ENCODE measurements at places on chromosomes 16 and 17.
A peak's percentile ranks its signal among the peaks of the same experiment; 100 is the strongest.

DNA sequence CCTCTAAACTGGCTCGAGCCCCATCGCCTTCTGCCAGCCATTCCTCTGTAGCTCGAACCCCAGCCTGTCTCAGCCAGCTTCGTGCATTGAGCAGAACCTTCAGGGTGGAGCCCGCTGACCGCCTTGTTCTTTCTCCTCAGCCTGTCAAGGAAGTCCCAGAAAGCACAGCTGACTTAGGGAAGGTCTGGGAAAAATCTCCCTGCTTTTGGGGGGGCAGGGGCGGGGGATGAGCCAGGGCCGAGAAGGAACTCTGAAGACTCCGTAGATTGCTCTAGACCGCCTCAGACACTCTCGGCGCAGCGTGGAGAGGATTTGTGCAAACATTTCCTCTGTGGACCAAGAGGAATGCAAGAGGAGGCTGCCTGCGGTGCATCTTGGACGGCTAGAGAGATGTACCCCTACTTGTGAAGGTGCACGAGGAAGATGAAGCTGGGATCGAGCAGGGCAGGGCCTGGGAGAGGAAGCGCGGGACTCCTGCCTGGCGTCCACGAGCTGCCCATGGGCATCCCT, at the start of gene GLP2R:
Gene GLP2R (plus strand): TSS at position 284 of the 510 bp plus-strand sequence. CDS start 140 bp downstream, at position 424.
- no peak for DNase-seq

GRCh38 chr17:72268431-72268830, 147.6 kb downstream of the SOX9 start:
- no peak for DNase-seq

- DNase-seq, result peak; percentile 91
Measured at GRCh38 chr16:27401768-27402568, at the start of gene IL21R. TSS of gene IL21R (plus strand) at chr16:27402174. CDS start at chr16:27430072, 27,898 bp downstream.

DNA sequence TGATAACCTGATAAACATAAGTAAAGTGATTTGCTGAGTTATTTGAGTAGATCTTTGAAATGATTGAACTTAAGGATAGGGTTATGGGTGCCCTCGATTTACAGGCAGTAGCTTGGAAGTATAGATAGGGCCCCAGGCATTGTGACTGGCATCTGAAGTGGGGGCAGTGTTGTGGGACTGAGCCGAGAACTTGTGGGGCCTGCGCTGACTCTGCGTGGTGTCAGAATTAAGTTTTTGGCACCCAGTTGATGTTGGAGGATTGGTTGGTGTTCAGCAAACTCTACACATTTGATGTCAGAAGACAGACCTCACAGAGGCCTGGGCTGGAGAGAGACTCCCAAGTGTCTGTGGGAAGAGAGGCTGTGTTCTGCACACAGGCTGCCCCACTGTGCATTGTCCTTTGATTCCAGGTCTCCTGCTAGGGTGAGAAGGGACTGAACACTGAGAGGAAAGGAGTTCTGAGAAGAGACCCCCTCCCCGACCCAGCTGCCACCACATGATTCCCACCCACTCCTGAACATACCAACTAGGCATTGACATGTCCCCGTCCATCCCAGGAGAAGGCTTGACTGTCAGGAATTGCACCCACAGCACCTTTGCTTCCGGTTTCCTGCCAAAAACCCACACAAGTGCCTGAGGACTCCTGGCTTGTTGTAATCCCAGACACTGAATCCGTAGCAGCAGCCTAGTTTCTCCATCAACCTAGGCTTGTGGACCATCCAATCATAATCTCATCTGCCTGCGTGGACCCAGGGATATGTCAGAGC, 4.5 kb downstream of the ZNF267 start:
- DNase-seq, result no peak

- no peak for DNase-seq
Measured at GRCh38 chr17:15249487-15249886, 15.6 kb downstream of the PMP22 start.

DNA sequence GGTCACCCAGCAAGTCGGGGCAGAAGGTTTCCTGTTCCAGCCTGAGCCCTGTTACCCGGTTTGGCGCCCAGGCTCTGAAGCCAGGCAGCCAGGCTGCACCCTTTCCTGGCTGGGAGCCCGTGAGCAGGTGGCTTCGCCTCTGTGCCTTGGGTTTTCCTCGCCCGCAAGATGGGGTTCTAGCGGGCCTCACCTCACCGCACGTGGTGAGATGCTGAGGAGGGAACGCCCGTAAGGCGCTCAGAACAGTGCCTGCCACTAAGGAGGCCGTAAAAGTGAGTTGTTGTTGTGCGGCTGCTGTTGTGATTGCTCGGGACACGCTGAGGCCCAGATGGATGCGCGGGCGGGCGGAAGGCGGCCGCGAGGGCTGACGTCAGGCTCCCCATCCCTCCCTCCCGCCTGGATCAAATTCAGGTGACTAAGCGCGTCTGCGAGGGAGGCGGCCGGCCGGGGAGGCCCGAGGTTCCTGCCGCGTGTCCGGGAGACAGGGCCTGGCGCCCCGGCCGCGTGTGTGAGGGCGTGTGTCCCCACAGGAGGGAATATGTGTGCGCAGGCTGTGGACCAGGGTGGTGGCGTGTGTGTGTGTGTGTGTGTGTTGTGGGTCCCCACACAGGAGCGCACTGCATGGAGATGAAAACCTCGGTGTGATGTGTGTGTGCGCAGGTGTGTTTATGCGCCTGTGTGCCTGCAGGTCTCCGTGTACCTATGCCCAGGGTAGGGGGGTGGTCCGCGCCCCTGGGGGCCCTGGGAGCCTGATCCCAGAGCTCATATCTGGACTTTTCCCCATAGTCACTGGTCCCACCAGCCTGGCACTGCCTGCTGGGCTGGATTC, 4.3 kb downstream of the CAMKK1 start:
- DNase-seq, result peak; percentile 92

DNA sequence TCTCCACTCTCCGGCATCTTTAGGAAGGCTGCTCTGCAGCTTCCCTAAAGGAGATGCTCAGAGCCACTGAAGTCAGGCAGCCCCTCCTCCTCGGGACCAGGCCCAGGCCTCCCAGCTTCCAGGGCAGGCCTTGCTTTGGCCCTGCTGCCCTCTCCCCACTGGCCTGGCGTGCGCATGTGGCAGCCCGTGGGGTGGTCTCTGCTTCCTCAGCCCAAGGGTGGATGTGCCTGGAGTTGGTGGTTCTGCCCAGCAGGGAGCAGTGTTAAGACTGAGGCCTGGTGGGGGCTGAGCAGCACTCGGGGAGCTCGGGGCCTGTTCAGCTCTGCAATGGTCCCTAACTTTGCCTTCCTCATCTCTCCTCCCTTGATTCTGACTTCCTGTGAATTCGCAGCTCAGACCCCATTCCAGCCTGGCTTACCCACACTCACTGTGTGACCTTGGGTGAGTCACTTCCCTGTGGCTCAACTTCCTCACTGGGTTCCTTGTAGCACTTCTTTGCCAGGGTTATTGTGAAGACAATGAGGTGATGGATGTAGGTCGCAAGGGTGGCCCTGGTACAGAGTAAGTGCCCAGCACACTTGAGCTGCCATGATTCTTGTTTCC, 63.2 kb downstream of the NKD1 start:
- DNase-seq, result peak; percentile 29

DNA sequence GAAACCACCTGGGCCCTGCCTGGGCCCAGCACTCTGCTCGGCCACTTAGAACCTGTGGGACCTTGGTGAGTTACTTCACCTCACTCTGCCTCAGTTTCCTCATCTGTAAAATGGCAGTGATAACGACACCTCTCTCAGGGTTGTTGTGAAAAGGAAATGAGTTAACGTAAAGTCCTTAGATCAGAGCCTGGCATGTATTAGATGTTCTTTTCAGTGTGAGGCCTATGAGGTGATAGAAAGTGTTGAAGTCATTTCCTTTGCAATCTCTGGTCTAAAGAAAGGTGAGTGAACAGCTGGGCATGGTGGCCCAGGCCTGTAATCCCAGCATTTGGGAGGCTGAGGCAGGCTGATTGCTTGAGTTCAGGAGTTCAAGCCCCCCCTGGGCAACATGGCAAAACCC, 51.7 kb upstream of the LGALS9 start:
- no peak for DNase-seq

GRCh38 chr17:60604686-60605334, 4.8 kb downstream of the PPM1D start:
- peak; percentile 97 for DNase-seq

DNA sequence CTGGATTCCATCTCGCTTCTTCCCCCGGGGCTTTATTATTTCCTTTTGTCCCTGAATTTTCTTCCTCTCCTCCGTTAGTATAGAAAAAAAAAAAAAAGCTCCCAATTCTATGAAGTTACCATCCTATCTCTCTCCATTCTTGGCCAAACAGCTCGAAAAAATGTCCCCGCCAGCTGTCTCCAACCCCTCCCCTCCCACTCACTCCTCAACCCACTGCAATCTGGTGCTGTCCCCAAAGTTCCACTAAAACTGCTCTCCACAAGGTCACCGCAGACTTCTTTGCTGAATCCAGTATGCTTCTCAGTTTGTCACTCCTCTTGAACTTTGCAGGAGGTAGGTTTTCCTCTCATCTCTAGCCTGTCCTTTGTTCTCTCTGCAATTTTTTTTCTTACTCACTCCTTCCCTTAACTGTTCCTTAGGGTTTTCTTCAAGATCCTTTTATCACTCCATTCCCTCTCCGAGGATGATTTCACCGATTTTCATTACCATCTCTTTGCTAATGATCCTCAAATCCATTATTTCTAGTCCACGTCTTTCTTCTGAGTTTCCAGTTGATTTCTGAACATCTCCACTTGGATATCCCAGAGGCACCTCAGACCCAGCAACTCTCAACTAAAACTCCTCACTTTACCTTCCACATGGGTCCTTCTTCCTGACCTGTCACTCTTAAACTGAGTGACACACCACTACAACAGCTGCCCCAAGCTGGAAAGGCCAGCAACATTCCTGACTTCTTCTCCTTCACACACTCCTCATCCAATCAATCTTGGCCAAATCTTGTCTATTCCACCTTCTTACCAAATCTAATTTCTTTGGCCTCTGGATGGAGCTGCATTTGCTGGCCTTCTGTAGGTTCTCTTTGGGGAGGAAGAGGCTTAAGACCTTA, 1.5 kb upstream of the SUMO2 start:
- no peak for DNase-seq

DNA sequence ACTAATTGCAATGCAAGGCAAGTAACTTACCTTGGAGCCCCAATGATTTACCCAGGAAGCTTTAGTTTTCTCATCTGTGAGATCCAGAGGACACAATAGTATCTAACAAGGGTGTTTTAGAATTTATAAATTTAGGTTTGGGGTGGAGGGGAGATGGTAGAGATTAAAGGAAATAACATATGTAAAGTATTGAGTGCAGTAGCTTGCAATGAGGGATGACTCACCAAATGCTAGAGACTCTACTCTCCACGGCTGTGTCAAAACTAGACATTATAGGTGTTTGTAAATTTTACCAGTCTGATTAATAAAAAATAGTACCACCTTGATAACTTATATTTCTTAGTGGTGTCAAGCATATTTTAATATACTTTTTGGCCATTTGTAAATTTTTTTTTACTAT, 3.7 kb upstream of the ABCA9 start:
- DNase-seq, result no peak
